ENCODE measurements at places on chromosomes 7 and 10.

DNA sequence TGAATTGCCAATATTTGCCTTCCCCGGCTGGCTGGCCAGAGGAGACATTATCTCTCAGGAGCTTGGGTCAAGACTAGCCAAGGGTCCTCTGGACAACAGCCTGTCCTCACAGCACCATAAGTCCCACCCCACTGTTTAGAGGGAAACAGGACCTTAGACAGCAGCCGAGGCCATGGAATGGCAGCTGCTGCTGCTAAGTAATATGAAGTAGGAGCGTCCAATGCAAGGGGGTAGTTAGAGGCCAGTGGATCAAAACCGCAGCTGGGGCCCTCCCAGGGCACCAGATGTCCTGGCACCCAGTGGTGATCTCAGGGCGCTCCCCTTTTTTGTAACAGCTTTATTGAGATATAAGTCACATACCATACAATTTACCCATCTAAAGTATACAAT, 12.9 kb upstream of the KCP start:
- no peak for DNase-seq

DNA sequence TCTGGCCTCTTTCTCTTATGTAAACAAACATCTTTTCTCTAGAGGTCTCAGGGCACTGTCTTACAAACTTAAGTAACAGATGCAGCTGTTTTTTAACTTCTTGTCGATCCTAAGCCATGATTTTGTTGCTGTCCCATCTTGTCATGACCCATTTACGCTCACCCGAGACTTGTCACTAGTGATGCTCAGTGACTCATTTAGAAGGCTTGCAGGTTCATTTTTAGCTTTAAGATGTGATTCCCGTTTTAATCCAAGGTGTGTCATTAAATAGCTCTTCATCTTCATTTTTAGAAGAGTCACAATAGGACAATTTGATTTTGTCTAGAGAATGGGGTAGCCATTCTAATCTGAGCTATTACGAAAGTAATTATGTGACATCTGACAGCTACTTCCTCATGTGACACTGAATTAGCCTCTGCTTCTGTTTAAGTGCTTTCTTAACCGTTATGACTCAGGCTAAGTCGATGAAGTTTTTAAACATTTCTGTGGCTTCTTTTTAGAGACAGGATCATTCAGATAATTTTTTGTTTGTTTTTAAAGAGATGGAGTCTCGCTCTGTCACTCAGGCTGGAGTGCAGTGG, 42.7 kb downstream of the SPDYE5 start:
- DNase-seq, result no peak

- no peak for DNase-seq
These were observed 251.2 kb upstream of the FZD1 start for GRCh38 chr7:91013078-91013477.

GRCh38 chr7:94888551-94888950, 18.8 kb upstream of the PPP1R9A start:
- no peak for DNase-seq

- DNase-seq, result no peak
These were observed 94.4 kb upstream of the CCDC6 start for GRCh38 chr10:60000747-60001146.

DNA sequence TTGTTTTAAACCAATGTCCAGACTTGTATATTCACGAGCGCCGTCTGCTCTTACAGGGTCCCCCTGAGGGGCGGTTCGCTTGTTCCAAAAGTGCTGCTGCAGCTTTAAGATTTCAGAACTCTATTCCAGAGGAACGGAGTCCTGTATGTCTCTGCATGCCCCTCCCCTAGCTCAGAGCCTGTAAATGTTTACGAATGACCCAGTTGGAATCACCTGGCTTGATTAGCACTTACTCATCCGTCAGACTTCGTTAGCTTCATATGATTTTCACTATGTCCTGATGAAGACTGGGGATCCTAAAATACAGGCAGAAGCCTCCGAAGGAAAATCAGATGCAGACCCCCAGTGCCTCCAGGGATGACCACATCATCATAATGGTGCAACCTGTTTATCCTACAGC, 4.5 kb upstream of the CHST15 start:
- DNase-seq, result no peak

GRCh38 chr7:66664590-66665293, 36.1 kb downstream of the KCTD7 start:
- DNase-seq, result no peak

- DNase-seq, result no peak
These were observed 9.5 kb downstream of the MNX1 start for GRCh38 chr7:157000741-157001653.

DNA sequence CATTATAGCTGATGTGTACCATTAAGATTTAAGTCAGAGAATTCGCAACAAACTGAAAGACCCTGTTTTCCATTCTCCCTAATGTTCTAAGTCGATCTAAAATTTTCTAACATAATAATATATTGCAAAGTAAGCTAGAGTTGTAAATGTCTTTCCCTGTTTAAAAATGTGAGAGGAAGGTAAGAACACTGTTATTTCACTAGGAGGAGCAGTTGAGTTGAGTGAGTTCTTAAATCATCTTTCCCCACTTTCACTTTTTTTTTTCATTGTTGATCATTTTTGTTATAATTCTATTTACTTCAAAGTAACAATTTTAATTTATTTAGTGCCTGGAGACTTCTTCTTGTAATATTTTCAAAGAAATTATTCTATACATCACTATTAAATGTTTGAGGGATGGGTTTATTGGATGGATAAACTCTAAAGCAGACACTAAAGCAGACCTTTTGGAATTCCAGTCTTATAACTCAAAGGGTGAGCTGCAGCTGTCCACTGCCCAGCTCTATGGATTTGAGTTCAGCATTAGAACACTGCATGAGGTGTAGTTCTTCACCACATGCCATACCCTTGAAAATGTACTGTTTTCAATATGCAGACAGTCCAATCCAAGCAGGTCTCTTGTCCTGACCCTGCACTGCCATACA, 181.3 kb upstream of the FZD1 start:
- DNase-seq, result no peak

DNA sequence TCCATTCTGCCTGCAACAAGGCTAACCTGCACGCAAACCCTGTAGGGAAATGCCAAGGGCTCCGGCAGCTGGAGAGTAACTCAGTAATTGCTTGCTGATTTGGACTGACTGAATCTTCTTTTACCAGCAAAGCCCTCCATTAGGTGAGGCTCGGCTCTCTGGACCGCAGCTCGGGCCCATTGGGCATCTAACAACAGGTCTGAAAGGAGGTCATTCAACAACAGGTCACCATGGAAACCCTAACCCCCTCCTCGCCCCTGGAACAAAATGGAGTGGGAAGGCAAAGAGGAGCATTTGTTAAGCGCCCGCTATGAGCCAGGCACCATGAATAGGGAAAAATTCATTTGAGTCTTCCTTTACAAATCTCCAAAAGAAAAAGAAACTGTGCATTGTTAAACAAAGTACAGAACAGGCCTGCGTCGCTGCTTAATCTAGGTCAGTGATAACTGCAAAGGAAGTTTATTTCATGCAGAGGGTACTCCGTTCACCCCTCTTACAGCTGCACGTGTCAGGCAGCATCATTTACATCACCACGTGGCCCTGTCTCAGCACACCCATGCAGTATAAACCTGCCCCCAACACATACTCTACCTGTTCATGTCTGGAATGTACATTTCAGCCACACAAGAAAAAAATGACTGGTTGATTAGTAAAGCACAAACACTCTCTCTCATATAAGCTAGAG, 248.8 kb upstream of the NEBL start:
- DNase-seq, result no peak

DNA sequence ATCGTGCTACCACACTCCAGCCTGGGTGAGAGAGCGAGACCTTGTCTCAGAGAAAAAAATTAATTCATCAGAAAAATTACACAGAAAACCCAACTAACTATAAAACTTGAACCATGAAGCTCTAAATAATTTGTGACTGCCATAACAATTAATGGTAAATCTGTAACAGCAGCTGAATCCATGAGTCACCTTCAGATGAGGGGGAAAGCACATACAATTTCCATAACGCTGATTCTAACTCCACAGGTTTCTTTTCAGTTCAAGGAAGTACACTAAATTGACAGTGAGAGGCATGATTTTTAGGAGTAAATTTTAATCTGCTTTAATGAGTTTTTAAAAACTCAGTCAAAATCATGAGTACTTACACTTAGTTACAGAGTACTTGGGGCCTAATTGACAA, 120.1 kb upstream of the NOBOX start:
- no peak for DNase-seq

DNA sequence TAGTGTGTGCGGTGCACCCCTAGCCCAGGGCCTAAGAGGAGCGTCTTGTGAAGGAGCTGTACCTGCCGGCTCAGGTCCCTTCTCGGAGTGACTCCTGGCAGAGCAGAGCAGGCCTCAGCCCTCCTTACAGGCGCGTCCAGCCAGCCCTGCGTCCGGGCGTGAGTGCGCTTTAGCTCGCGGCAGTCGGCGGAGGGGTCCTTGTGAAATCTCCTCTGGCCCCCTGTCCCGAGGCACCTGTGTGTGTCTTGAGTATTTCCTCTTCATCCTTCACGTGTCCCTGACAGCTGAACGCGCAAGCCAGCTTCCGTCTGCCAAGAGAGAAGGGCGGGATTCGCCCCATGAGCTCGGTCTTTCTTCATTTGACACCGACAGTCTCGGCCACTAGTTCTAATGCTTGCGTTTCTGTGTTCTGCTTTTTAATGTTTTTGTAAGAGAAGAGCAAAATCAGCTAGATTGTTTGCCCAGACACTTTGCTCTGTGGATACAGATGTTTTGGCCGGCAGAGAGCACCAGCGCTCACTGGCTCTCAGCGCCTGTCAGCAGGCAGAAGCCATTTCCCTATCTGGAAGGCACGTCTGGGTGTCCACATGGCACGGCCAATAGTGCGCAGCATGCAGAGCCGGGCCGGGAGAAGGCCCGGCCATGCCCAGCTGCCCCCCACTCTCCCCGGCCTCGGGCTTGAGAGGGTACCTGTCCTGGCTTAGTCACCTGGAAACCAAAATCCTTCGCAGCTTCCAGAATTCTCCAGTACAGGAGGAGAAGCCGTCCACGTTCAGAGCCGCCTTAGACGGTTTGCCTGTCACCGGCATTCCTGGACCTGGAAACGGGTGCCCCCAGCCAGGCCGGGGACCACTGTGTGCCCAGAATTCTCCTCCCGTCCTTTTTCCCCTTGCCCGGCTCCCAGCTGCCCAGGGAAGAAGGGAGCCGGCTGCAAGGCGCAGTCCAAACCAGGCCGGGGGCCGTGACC, 7.0 kb downstream of the GET4 start:
- no peak for DNase-seq

- no peak for DNase-seq
These were observed 17.1 kb downstream of the PNLIPRP2 start for GRCh38 chr10:116637830-116638229.

- no peak for DNase-seq
These were observed 71.3 kb downstream of the CHST15 start for GRCh38 chr10:124022066-124022465.

- DNase-seq, result no peak
These were observed 845 bp downstream of the CCDC172 start for GRCh38 chr10:116324951-116325635.

DNA sequence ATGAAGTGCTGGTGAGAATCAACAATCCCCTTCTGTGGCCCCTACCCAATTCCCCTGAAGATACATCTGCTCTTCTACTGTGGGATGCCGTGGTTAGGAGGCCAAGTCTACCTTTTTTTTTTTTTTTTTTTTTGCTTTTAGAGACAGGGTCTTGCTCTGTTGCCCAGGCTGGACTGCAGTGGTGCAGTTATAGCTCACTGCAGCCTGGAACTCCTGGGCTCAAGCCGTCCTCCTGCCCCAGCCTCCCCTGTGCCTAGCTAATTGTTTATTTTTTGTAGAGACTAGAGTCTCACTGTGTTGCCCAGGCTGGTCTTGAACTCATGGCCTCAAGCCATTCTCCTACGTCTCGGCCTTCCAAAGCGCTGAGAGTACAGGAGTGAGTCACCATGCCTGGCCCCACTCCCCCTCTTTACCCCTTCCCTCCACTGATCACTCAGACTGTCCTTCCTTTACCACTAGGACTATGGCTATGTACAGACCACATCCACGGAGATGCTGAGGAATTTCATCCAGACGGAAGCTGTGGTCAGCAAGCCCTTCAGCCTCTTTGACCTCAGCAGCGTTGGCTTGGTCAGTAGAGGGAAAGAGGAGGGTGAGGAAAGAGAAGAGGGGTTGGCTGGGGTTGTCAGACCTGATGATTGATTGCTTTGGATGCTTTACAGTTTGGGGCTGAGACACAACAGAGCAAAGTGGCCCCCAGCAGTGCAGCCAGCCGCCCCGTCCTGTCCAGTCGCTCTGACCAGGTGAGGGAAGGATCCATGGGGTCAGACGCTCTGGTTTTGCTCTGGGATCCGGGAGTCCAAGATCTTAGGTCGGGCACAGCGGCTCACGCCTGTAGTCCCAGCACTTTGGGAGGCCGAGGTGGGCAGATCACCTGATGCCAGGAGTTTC, 1.8 kb downstream of the AP4M1 start:
- no peak for DNase-seq

GRCh38 chr10:14032406-14032998, 298.2 kb downstream of the FRMD4A start:
- no peak for DNase-seq

GRCh38 chr10:30992681-30993080, 39.0 kb downstream of the ZNF438 start:
- DNase-seq, result no peak

- DNase-seq, result peak; percentile 75
These were observed 253.2 kb upstream of the INHBA start for GRCh38 chr7:41955893-41956675.

GRCh38 chr7:12716134-12716681, 28.8 kb downstream of the ARL4A start:
- DNase-seq, result no peak

- no peak for DNase-seq
These were observed 126.8 kb downstream of the NEURL1 start for GRCh38 chr10:103620352-103620740.

DNA sequence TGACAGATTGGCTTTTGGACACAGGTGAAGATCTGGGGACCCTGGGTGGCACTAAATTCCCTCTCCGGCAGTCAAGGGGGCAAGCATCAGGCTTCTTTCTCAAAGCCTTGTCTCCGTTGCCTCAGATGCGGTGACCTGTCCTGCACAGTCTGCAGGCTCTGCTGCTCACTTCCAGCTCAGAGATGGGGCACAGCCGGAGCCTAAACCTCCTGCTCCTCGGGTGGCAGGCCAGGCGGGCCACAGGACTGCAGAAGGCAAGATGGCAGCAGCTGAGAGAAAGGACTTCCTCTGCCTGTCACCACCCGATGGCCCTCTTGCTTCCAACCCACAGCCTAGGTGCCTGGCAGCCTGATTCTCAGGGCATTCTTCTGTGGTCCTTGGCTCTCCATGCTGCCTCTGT, 44.4 kb downstream of the ZC3HC1 start:
- DNase-seq, result no peak

DNA sequence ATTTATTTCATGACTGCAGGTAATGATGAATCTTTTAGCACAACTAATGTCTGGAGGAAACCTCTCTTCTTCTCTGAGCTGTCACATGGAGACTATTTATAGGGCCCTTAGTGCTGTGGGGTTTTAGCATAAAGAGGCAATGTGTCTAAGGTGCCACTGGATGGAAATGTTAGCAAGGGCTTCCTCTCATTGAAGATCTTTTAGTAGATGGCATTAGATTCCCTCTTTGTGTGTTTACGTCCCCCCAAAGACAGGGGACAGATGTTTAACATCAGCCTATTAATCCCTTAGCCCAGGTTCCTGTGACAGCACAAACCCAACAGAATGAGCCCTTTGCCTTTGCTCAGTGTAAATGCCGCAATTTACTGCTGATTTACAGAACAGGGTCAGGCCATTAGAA, 208.6 kb downstream of the SKAP2 start:
- no peak for DNase-seq

Data from omental fat pad (tissue), 4 donors.